ENCODE measurements at places on chromosomes 5 and 9.
A peak's percentile ranks its signal among the peaks of the same experiment; 100 is the strongest.

- DNase-seq, result no peak
Observed at GRCh38 chr5:77768978-77769377, 7.2 kb downstream of the TBCA start.

DNA sequence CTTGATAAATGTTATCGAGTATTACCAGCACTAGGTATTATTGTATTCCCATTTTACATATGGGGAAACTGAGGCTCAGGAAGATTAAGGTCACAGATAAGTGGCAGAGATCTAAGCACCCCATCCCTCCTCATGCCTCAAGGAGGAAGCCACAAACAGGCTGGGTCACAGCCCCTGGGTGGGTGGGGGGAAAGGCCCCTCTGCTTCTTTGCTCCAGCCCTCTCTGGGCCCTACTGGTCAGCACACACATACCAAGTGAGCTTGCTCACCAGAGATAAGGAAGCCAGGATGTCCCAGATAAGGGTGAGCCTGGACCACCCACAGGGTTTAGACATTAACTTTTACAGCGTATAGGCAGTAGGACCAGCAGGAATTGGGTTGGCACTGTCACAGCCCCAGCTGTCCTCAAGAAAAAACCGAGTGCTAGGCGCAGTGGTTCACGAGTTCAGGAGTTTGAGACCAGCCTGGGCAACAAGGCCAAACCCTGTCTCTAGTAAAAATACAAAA, 45.3 kb downstream of the STK10 start:
- DNase-seq, result no peak

DNA sequence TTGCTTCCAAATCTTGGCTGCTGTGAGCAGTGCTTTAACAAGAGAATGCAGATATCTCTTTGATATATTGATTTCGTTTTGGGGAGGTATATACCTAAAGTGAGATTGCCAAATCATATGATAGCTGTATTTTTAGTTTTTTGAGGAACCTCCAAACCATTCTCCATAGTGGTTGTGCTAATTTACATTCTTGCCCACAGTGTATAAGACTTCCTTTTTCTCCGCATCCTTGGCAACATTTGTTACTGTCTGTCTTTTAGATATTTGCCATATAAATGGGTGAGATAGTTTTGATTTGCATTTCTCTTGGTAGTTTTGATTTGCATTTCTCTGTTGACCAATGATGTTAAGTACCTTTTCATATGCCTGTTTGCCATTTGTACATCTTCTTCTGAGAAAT, 10.0 kb upstream of the PLK2 start:
- DNase-seq, result no peak

DNA sequence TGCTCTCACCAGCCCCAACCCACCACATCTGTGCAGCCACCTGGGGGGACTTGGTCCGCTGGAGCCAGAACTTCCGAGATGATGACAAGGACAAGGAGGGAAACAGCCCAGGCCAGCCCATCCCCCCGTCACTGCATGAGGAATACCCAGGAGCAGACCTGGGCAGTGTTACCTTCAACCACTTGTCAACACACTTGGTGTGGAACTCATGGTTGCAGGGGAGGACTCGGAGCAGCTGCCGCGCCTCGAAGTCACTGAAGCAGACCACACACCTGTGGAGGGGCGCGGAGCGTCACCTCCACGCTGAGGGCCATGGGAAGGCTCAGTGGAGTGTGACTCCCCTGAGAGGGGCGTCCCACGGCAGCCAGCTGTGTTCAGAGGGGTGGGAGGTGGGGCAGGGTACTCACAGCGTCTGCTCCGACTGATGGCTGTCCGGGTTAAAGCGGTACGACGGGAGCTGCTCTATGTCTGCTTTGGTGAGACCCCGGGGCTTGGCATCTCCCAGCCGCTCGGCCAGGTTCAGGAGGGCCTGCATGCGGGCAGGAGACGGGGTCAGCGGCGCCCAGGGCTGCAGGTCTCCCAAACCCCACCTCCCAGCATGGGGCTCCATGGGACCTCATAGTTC, 8.0 kb downstream of the RNF44 start:
- DNase-seq, result no peak

DNA sequence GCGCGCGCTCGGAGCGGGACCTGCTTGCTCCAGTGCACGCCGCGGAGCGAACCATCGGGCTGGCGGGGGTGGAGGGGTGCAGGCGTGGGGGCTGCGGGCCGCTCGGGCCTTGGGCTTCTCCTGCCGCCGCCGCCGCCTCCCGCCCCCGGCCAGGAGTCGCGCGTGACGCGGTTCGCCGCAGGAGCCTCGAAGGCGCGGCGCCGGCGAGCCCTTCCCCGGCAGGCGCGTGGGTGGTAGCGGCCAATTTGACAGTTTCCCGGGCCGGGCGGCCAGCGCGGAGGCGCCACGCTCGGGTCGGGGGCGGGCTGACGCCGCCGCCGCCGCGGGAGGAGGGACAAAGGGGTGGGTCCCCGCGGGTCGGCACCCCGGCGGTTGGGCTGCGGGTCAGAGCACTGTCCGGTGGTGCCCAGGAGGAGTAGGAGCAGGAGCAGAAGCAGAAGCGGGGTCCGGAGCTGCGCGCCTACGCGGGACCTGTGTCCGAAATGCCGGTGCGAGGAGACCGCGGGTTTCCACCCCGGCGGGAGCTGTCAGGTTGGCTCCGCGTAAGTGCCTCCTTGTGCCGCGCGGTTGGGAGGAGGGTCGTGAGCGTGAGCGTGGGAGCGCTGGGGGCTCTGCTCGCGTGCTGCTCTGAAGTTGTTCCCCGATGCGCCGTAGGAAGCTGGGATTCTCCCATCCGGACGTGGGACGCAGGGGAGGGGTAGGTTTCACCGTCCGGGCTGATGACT, at the start of gene TJP2:
Gene TJP2, plus strand, starts transcription at position 387 of the 725 bp plus-strand sequence. Its CDS starts 96 bp downstream, at position 483.
- DNase-seq, result peak; percentile 72

GRCh38 chr9:110994771-110995241, 43.5 kb downstream of the LPAR1 start:
- DNase-seq, result no peak

DNA sequence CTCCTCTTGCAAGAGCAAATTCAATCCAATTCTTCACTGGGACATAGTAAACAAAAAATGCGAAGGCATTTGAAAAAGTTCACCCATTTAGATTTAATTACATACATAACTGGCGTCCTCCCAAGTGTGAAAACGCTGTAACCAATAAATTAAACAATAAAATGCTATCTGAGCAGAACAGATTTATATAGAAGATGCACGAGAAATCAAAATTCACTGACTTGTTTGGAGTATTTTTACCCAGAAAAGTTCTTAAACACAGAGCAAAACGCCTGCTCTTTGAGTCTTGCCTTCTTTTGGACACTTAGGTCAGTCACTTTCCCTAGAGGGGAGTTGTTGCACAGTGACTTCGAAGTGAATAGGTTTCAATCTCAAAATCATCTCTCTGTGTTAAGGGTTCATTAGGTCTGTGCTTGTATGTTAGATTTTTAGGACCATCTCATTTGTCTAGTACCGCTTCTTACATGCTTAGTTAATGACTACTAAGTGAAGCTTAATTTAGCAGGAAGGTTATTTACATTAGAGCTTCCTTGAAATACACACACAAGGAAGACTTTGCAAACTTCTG, 1.9 kb downstream of the ALDH1A1 start:
- DNase-seq, result no peak

GRCh38 chr5:157918811-157919742, 60.1 kb upstream of the CLINT1 start:
- no peak for DNase-seq

DNA sequence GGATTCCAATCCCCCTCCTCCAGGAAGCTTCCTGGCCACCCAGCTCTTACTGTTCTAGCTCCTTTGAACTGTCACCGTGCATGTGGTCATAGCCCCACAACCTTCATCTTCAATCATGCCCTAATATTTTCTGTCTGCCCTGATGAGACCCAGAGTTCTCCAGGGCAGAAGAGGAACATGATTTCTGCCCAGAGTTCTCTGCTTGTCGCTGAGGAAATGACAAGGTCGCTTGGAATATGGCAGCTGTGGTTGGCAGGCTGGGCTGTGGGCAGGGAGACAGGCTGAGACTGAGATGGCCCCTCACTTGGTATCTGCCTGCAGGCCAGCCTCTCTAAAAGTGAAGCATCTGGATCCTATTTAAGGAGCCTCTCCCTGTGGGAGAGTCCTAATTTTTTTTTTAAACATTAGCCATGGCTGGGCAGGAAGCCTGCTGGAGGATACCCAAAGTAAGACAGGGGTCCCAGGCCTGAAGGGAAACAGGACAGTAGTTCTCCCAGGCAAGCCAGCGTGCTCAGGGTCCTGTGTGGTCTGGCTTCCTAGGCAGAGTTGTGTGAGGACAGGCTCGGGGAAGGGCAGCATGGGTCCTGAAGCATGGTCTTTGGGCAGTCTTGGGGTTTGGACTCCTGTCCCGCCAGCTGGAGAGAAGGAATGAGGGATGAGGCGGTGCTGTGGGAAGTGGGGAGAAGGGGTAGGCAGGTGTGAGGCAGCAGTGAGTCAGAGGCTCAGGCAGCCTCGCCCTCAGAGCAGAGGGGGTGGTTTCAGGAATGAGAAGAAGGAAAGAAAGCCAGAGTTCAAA, 242.1 kb downstream of the FSTL4 start:
- DNase-seq, result no peak

GRCh38 chr9:88497224-88497623, 37.8 kb upstream of the NXNL2 start:
- no peak for DNase-seq

DNA sequence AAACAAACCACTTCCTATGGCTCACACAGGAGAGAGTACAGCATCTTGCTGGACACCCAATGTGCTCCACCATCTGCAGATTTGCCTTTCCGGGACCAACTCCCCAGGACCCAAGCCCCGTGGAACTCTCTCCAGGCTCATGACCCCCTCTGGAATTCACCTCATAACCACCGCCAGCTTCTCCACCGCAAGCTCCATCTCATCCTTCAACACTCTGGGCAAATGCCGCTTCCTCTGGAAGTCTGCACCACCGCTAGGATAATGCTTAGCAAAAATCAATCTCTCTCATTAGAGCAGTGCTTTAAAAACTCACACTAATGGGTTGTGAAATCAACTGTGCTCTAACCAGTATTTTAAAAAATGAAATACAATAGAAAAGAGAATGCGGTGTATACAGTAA, 150.0 kb downstream of the COL23A1 start:
- DNase-seq, result no peak

- peak; percentile 90 for DNase-seq
Observed at GRCh38 chr5:151696470-151697061, 9.9 kb upstream of the SPARC start.

- DNase-seq, result no peak
Observed at GRCh38 chr9:20417373-20418080, 204.8 kb downstream of the MLLT3 start.

GRCh38 chr5:68024426-68024825, 191.1 kb upstream of the PIK3R1 start:
- DNase-seq, result no peak

- DNase-seq, result no peak
Observed at GRCh38 chr5:11305245-11305644, 544.2 kb upstream of the DAP start.

- DNase-seq, result peak; percentile 64
Observed at GRCh38 chr9:133106511-133107244, 14.4 kb downstream of the RALGDS start.

DNA sequence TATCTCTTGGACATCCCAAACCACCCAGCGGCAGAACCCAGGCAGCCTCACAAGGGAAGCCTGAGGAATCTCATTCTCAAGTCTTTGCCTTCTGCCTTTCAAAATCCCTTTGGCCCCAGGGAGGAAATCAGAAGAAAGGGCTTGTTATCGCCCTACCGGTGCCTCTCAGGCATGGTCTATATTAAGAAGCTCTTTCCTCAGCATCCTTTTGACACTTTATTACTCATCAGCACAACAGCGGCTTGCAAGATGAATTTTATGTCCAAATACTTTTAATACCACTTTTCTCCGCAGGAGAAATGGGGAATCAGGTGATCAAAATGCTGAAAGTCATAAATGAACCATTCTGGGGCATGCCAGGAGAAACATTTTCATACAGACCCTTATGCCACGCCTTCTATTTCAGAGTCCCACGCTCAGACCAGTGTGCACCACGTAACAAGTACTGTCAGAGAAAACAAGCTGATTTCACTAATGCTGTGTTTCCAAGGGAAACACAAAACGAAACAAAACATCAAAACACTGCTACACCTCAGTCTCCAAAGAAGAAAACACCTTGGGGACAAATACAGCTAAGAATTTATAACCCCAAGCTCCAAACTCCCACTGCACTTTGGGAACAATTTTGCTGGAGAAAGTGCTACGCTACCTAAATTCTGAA, 30.0 kb downstream of the RAPGEF1 start:
- DNase-seq, result no peak

- DNase-seq, result no peak
Observed at GRCh38 chr9:111924281-111924680, 27.7 kb downstream of the UGCG start.

All from suprapubic skin (tissue), 4 donors.